Activated naive CD4-positive, alpha-beta T cell treated with anti-CD3 and anti-CD28 coated beads, Interleukin-2, amount 50 U/mL, for 72 hours (primary cell): ENCODE measurements at places on chromosomes 3 and 15. TPM values are rescaled to one million over a fixed set of nuclear protein-coding genes. Genes with fewer than 3 reads are reported as not detected.

DNA sequence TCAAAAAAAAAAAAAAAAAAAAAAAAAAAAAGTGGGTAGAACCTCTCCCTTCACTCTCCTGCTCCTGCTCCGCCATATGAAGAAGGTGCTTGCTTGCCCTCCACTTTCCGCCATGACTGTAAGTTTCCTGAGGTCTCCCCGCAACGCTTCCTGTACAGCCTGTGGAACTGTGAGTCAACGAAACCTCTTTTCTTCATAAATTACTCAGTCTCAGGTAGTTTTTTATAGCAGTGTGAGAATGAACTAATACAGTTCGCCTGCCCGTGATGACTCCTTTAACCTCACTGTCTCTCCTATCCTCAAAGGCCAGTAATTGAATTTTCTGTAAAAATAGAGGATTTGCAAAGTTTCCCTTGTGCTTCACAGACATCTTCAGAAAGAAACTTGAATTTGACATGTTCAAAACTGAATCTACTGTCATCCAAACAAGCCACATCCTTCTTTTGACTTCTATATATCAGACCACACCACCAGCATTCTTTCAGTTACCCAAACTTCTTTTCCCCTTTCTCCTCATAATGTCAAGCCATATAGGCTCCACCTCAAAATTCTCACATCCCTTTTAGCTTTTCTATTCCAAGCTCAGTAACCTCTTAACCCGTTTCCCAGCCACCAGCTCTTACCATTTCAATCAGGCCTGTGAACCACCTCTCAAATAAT is 44.3 kb downstream of the P2RY1 start:
- DNase-seq, result no peak

DNA sequence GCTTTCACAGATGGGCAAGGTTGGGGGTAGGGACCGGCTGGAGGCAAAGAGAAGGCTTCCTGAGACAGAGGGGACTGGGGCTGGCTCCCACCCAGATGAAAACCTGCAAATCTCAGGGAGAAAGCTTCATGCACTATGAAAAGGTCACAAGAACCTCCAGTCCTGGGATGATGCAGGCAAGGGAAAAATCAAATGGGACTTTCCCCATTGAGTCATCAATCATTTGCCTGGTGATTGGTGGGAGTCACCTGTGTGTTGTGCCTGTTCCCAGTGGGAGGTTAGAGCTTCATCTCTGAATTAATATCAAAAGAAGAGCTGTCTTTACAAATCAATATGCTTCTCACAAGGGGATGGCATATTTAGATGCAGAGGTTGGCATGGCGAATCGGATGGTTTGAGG is 49.9 kb downstream of the CACNA1D start:
- no peak for DNase-seq

DNA sequence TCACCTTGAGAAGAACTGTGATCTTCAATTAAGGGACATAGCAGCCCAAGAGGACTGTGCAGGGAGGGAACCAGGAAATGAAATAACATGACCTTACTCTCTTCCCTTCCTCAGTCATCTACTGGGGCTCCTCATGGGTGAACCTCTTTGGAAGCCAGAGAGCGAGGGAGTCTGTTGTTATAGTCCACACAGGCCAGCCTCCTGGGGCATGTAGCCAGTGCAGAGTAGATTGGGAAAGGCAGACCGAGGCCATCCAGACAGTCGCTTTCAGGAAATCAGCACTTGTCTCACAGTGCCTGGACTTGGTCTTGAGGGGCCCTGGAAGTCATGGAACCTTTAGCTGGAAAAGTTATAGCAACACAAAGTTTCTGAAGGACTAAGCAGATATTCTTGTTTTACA is 6.1 kb downstream of the CRTAP start:
- no peak for DNase-seq

GRCh38 chr3:197224034-197224444 is 74.4 kb downstream of the DLG1 start:
- no peak for DNase-seq

DNA sequence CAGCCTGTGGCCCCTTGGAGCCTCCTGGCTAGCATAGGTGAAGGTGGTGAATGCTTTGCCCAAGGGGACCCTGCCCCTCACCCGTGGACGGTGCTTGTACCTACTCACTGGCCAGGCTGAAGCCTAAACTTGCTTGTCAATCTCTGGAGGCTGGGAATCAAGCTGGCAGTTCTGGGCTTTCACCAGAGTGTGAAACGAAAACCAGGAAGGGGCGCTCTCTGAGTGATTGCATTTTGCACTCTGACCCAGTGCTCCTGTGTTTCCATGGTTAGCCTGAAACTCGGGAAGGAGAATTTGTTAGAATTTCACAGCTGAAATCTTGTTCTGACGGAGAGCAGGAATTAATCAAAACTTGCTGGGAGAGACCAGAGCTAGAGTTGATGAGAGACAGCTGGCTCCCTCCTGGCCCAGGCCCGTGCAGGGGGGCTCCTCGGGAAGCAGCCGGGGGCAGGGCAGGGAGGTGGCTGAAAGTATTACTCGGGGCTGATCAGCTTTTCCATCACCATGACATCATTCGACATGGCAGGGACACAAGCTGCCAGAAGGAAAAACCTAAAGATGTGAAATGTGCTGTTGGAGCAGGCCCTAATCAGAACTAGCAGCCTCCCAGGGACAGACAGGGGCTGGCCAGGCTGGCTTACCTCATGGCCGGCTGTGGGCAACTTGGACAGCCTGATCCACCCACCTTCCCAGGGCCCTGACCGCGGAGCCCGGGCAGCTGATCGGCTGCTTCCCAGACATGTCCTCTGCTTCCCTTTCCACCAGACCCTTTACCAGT is 323.6 kb upstream of the CTDSPL start:
- no peak for DNase-seq

DNA sequence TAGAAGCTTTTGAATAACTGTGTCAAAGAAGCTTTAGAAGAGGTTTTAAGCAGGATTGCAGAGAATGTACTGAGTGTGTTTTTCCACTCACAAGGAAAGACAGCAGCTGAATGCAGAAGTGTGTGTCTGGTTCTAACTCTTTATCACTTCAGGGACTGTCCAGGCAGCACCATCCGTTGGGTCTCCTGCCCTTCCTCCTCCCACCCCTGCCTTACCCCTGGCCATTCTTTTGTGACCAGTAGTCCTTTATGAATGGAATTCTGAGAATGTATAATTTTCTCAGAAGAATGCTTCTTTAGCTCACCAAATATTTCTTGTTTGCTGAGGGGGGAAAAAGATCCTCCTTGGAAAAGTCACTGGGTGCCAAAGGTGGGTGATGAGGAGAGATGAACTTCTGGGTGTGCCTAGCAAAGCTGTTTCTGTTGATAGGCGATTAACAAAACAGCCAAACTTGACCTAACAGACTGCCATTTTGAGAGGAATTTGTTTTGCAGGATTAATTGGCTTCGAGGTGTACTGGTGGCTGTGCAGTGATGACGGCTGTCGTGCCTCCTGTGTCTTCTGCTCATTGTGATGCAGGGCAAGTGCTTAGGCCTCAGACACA is 70.9 kb downstream of the IGF1R start:
- no peak for DNase-seq

- DNase-seq, result no peak
These were observed 343.2 kb upstream of the ADAMTS9 start for GRCh38 chr3:65030847-65031463.

DNA sequence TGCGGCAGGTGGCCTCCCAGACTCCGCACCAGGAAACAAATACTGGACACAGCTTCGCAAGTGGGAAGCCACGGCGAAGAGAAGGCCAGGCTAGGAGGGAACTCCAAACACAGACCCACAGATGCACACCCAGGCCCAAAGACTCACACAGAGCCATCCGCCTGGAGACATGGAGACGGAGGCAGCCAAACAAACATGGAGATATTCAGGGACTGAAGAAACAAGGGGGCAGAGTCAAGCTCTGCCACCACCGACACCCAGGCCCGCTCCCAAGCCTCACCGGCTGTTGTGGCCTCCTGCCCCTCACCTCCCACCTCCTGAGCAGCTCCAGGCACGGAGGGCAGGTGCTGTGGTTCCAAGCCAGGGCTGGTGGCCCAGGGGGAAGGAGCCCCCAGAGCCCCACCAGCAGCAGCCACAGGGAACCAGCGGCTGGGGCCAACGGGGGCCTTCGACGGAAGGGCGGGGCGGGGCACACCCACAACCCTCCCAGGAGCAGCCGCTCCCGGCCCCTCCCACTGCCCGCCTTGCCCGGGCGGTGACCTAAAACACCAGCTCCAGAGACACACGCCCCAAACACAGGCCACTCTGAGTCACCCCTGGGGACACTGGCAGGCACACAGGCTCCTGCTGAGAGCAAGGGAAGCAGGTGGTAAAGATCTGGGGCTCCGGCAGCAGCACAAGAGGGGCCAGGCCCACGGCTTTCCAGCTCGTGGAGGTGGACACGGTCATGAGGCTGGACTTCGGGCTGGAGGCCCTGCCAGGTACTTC is 31.9 kb downstream of the TNK2 start:
- DNase-seq, result no peak

GRCh38 chr3:71636001-71636400 is 52.5 kb upstream of the FOXP1 start:
- DNase-seq, result no peak

- no peak for DNase-seq
These were observed 34.3 kb upstream of the ANKDD1A start for GRCh38 chr15:64877435-64877834.

DNA sequence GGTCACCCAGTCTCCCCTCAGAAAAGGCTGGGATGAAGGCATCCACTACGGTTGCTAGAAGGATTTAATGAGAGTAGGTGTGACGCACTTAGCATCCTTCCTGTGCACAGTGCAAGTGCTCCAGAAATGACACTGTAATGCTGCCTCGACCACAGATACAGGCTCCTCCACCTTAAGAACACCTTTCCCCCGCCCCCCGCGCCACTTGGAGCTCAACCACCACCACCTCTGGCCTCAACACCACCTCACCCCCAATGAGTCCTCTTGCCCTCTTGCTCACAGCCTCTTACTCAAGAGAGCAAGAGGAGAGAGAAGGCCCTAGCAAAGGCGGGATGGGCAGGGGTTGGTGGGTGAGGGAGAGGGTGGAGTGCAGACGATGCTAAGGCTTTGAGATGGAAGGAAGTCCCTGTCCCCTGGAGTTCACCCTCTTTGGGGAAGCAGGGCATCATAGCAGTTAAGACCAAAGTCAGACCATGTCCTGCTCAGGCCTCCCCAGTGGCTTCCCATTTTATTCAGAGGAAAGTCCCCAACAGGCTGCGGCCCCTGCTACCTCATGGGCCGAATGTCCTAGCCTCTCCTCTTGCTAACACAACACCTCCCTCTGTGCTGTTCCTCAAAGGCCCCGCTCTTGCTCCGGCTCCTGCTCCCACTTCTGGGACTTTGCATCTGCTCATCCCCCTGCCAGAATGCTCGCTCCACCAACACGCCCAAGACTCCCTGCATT is 8.3 kb downstream of the STARD5 start:
- no peak for DNase-seq

GRCh38 chr3:12756175-12756574 is 2.9 kb downstream of the TMEM40 start:
- no peak for DNase-seq

DNA sequence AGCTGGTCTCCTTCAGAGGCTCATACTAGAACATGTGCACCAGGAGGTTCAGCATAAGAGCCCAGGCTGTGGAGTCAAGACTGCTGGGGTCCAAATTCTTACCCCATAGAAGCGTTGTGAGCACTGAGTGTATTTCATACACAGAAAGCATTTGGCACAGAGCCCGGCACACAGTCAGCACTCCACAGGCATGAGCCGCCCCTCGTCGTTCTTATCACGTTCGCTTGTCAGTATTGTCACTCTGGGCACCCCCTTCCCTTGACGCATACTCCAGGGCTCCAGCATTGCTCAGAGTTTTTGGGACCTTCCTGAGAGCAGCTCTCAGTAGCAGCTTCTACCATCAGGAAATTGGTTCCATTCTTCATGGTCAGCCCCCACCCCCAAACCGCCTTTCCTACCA is 25.2 kb downstream of the CORO2B start:
- DNase-seq, result no peak

DNA sequence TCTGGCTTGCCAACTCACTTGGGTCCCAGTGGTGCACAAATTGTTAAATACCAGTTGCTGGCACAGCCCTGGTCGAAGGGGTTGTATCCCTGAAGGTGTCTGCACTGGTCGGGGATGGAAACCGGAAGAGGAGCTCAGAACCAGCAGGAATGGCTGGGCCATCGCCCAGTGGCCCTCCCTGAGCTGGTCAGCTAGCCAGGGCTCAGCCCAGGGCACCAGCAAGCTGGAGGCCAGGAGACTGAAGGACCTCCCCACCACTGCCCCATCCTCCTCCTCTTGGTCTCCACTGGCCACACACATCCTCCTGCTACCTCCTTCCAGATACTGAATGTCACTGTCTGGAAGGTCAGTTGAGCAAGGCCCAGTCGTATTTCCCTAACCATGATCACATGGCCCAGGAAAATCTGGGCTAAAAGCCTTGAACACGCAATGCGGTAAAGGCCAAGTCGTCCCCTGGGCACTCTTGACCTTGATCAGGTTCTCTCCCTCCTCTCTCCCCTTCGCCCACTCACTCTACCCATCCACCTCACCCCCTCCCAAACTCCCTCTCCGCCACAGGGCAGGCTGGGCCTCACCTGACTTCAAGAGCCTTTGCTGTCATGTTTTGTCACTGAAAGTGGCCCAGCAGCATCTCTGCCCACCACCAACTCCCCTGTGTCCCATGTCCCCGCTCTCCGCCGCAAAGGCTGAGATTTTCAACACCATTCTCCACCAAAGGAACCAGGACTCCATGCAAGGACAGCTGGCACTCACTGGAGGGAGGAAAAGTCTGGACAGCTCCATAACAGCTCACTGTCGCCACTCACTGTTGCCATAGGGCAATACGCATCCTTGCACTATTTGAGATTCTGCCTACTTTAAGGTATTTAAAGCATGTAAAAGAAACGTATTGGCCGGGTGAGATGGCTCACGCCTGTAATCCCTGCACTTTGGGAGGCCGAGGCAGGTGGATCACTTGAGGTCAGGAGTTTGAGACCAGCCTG is 12.1 kb downstream of the ZDHHC19 start:
- no peak for DNase-seq

DNA sequence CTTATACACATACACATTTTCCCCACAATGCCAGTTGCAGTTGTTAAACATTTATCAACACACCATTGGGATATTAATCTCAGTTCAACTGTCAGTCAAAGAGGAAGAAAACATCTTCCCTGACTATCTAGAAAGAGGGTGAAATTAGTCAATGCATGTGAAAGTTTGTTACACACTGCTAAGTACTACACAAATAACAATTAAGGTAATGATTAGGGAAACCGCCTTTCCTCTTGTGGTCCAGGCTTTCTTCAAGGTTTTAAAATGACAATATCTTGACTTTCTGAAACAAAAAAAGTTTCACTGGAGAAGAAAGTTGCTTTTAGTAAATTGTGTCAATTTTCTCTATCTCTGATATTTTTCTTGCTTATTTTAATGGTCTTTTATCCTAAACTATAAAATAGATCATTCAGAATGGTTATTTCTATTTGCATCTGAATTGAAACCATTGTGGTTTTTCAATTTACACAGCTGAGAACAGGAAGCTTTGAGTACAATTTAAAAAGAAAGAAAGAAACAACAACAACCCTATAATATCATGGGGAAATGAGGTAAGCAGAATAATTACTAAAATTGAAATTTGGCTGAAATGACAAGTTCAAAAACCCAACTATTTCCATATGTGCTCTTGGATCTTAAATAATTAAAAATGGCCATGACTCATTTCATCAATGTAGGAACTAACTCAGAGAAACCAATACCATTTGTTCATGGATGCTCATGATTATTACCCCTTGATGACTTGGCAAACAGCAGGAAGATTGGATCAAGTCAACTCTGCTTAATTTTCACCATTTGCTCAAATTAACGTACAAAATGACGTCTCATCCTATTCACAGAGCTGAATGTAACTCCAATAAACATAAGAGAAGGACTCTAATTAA is 31.7 kb downstream of the GPR149 start:
- DNase-seq, result no peak

Gene CHST13
- not detected for total RNA-seq

Gene ZNF660
- 0.23 TPM for total RNA-seq

Gene PIF1
- total RNA-seq, result 47.5 TPM

Gene RBPMS2
- total RNA-seq, result not detected

Gene FETUB
- not detected for total RNA-seq

Gene ACVR2B
- 8.4 TPM for total RNA-seq
